ENCODE measurements at places on chromosomes 3 and 15. TPM values are rescaled to one million over a fixed set of nuclear protein-coding genes. Genes with fewer than 3 reads are reported as not detected.

ATP13A5 gene
- polyA plus RNA-seq = 0.09 TPM

B3GALNT1 gene
- polyA plus RNA-seq = 19.1 TPM

NR2E3 gene
- 0.54 TPM for polyA plus RNA-seq

CAND2 gene
- polyA plus RNA-seq = 2.8 TPM

SLC2A2 gene
- 202 TPM for polyA plus RNA-seq

UBE3A gene
- polyA plus RNA-seq = 54.5 TPM

LNP1 gene
- 2.2 TPM for polyA plus RNA-seq

CCDC174 gene
- 23.8 TPM for polyA plus RNA-seq

LMLN gene
- 4.9 TPM for polyA plus RNA-seq

GOLGA8H gene
- 0.28 TPM for polyA plus RNA-seq

CCR1 gene
- 3.4 TPM for polyA plus RNA-seq

RAD18 gene
- polyA plus RNA-seq = 8.2 TPM

RETNLB gene
- polyA plus RNA-seq = not detected

CACNA2D2 gene
- 7.5 TPM for polyA plus RNA-seq

VILL gene
- polyA plus RNA-seq = 73.7 TPM

CCR9 gene
- 1.0 TPM for polyA plus RNA-seq

PXYLP1 gene
- polyA plus RNA-seq = 20.2 TPM

EFCAB12 gene
- 1.5 TPM for polyA plus RNA-seq

TMEM108 gene
- 2.8 TPM for polyA plus RNA-seq

NRROS gene
- polyA plus RNA-seq = 2.1 TPM

NLGN1 gene
- 3.6 TPM for polyA plus RNA-seq

NTRK3 gene
- 3.1 TPM for polyA plus RNA-seq

RTP4 gene
- 15.8 TPM for polyA plus RNA-seq

SCN11A gene
- 1.1 TPM for polyA plus RNA-seq

CLRN1 gene
- polyA plus RNA-seq = 8.7 TPM

HHLA2 gene
- 121 TPM for polyA plus RNA-seq

NAALADL2 gene
- polyA plus RNA-seq = 6.5 TPM

LTK gene
- 14.7 TPM for polyA plus RNA-seq

TUBGCP5 gene
- polyA plus RNA-seq = 19.5 TPM

CPLX3 gene
- not detected for polyA plus RNA-seq

CLDN1 gene
- 17.4 TPM for polyA plus RNA-seq

TTC21A gene
- 5.8 TPM for polyA plus RNA-seq
